Kidney epithelial cell (primary cell): ENCODE measurements at places on chromosomes 16 and 17.

- no peak for DNase-seq
These were observed 63.2 kb downstream of the SSH2 start for GRCh38 chr17:29866746-29867404.

DNA sequence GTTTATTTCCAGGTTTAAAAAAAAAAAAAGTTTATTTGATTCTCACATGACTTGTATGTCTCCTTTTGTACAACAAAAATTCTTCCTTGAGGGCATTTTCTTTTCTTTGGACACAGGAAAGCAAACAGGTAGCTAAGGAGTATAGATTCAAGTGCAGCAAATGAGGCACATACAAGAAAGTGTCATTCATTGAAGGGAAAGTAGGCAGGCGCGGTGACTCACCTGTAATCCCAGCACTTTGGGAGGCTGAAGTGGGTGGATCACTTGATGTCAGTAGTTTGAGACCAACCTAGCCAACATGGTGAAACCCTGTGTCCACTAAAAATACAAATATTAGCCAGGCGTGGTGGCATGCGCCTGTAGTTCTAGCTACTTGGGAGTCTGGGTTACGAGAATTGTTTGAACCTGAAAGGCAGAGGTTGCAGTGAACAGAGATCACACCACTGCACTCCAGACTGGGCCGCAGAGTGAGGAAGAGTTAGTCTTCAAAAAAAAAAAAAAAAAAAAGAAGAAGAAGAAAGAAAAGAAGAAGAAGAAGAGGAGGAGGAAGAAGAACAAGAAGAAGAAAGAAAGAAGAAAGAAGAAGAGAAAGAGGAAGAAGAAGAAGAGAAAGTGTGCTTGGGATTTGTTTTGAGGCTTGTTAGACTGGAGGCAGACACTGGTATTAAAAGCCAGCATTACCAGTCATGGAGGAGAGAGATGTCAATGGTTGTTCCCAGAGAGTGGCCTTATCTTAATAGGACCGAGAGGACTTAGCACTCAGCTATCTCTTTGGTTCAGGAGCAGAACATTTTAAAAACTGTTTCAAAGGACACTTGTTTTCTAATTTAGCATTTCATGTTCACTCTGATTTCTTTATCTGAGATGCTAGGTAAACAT is 19.7 kb downstream of the GINS3 start:
- DNase-seq = no peak

- no peak for DNase-seq
These were observed 3.4 kb downstream of the RAP1GAP2 start for GRCh38 chr17:2799653-2800052.

GRCh38 chr16:64217789-64218535 is 903.9 kb downstream of the CDH11 start:
- DNase-seq = no peak

DNA sequence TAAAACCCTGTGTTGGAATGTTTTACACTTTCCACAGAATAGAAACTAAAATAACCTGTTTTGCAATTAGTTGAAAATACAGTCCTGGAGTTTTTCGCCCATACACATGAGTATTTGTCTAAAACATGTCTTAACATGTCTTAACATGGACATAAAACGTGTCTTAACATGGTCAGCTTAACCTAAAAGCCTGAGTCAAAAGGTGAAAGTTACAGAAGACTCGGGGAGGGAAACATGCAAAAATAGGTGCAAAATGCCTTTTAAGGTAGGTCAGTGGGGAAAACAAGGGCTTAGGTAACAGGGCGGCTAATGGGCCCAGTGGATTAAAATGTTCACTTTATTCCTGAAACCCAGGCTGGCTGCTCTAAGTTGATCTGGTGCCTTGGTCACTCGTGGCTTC is 56.1 kb upstream of the RBL2 start:
- DNase-seq = no peak

DNA sequence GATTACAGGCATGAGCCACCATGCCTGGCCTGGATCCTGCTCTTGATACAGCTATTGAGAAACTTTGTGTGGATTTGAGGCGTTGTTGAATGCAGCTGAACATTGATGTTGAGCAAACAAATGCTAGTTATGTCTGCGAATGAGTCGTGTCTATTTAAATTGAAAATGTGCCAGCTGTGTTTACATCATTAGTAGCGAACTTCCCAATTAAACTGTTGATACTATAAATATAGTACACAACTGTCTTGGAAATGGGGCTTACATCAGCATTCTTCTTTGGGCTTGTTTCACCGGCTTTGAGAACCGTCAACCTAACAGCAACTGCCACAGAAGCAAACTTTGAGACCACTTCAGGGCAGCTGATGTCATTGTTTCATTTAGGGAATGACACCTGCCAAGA is 251.9 kb downstream of the RBFOX1 start:
- no peak for DNase-seq

DNA sequence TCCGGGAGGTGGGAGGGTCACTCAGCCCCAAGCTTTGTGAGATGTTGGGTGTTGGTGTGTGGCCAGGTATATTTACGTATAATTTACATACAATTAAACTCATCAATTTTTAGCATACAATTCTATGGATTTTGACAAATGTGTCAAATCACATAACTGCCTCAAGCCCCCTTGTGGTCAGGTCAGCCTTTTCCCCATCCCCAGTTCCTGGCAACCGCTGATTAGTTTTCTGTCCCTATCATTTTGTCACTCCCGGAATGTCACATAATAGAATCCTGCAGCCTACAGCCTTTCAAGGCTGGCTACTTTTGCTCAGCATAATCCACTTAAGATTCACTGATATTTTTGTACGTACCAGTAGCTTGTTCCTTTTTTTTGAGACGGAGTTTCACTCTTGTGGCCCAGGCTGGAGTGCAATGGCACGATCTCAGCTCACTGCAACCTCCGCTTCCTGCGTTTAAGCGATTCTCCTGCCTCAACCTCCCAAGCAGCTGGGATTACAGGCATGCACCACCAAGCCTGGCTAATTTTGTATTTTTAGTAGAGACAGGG is 19.3 kb upstream of the RAI1 start:
- no peak for DNase-seq

DNA sequence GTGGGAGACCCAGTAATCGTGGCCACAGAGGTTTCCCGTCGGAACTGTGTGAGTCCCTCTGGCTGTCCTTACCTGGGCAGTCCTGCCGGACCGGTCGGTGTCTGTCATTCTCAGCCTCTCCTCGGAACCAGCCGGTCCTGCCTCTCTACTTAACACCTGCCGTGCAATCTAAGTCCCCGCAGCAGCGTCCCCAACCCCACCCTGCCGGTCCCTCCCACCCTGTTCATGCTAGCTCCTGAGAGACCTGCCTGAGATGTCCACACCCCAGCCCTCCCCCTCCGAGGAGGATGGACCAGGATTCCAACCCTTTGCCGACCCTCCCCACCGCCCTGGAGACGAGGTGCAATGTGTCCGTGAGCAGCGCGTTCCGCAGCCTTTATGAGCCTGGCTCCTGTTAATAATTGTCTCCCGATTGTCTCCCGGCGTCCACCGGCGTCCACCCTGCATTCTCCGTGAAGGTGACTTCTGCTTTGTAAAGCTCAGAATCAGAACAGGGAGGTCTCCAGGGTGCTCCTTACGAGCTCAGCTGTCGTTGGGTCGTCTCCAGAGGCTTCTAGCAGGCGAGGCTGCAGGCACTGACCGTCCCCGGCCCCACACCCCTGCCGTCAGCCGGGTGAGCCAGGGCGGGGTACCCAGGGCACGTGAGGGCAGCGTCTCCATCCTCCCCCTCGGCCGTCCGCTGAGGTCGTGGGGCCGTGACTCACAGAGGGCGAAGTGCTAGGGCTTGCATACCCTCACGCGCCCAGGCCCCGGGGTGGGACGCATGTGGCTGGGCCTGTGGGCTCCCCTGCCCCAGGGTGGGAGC is 10.1 kb downstream of the METRNL start:
- DNase-seq = no peak

DNA sequence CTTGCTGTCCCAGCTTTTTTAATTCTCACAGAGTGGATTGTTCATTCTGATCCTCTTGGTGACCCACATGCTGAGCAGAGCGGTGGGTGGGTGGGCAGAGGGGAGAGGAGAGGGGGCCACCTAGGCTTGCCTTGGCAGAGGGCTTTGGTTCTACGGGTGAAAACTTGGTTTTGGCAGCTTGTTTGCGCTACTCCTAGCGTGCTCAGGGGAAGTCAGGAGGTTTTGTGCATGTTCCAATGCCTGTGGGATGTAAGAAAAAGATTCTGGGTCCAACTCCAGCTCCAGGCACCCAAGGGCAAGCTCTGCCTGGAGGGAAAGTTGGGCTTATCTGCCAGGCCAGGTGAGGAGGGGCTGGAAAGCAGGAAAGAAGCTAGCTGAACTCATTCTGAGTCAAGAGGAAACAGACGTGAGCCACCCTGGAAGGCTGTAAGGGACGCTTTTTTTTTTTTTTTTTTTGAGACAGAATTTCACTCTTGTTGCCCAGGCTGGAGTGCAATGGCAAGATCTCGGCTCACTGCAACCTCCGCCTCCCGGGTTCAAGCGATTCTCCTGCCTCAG is 169.1 kb downstream of the WSCD1 start:
- DNase-seq = no peak

GRCh38 chr17:21539146-21539545 is 153.2 kb upstream of the KCNJ18 start:
- DNase-seq = no peak

DNA sequence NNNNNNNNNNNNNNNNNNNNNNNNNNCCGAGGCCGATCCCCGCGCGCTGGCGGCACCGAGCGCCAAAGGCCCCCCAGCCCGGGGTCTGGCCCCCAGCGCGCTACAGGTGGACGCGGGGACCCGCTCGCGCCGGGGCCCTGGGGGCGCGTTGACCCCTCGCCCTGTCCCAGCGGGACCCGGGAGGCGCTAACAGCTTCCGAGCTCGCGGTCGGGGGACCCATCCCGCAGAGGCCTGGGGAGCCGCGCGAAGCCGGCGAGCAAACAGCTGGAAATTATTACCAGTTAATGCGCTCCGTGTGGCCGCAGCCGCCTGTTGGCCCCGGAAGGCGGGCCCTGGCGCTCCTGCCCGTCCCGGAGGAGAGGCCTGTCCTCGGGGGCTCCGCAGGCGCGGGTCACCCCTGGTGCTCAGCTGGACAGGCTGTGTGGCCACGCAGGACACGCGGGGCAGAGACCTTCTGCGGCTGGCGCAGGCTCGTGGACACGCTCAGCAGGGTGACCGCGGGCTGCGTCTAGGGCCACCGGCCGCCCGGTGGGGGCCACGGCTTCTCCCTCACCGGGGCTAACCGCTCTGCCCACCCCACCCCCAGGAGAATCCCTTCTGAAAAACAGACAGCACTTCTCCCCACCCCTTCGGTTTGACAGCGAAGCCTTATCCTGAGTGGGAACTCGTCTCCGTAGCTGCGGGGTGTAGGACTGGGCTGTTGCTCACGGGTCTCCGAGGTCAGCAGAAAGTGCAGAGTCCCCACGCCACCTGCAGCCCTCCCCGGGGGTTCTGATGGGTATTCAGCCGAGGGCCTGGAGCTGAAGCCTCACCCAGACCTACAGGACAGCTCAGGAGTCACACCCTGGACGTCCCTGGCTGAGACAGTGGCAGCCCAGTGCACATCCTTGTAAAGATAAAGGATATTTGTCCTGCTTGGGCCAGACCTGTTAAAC is 138.7 kb upstream of the RPH3AL start:
- no peak for DNase-seq

DNA sequence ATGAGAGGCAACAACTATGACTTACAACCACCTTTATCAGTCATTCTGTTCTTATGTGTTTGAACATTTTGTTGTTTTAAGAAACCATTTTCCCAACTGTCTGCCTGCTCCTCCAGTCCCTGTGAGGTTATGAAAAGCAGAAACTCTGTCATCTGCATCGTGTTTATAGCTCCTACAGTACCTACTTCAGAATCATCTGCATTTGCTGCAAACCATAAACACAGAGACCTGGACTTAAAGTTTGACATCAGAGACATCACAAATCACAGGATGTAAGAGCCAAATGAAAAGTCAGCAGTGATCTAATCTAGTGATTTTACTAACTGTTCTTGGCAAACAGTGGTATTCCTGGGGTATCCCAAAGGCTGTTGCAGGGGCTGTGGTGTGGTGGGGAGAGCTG is 55.2 kb downstream of the CDH11 start:
- no peak for DNase-seq

DNA sequence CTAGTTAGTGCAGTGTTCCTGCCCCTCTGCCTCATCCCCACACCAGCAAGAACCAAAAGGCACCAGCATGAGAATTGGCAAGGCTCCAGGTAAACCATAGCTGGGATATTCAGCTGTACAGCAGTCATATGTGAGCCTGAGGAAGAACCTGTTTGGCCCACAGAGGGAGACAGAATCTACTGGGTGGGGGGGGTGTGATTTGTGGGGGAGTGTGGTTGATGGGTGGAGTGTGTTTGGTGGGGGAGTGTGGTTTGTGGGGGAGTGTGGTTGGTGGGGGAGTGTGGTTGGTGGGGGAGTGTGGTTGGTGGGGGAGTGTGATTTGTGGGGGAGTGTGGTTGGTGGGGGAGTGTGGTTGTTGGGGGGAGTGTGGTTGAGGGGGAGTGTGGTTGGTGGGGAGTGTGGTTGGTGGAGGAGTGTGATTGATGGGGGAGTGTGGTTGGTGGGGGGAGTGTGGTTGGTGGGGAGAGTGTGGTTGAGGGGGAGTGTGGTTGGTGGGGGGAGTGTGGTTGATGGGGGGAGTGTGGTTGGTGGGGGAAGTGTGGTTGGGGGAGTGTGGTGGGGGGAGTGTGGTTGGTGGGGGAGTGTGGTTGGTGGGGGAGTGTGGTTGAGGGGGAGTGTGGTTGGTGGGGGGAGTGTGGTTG is 19.5 kb downstream of the MINK1 start:
- no peak for DNase-seq
